Stimulated activated CD8-positive, alpha-beta memory T cell treated with anti-CD3 and anti-CD28 coated beads, Interleukin-7, amount 100 ng/mL, for 1 hour (primary cell): ENCODE measurements at places on chromosomes 11 and 22.

DNA sequence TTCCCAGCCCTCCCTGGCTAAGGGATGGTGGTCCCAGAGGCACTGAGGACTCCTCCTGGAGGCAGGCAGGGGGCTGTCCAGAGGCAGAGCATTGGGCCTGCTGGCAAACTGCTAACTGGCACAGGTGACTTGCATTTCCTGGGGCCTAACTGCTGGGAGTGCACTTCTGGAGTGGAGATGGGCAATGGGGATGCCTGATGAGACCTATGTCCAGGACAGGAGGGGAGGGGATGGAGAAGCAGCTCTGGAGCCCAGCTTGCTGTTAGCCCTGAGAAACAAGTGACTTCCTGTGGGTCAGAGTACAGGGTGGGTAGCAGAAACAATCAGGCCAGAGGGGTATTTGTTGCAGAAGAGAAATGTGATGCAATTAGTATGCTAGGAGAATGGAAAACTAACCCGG, 253.2 kb downstream of the ST3GAL4 start:
- DNase-seq: no peak

DNA sequence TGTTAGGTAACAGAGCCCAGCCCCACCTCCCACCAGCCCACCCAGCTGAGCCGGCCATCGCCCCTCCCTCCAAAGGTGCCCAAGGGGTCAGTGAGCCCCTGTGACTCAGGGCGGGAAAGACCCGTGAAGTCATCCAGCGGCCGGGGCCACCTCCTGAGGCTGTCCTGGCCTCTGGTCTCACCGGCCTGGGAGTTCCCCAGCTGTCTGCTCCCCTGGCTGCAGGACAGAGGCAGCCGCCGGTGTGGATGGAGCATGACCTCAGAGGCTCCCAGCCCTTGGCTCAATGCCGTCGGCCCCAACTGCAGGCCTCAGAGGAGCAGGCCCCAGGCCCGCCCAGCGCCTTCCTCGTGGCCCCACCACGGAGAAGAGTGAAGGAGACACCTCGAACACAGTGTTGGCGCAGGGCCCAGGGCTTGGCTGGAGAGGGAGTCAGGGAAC, 28.7 kb downstream of the RPL3 start:
- DNase-seq: no peak

- no peak for DNase-seq
Observed at GRCh38 chr11:44709966-44710365, 16.8 kb upstream of the TSPAN18 start.

GRCh38 chr11:75655605-75656004, 13.2 kb downstream of the MAP6 start:
- DNase-seq: no peak
